ENCODE measurements at places on chromosomes 3 and 15.

GRCh38 chr3:48034000-48034516 is 17.8 kb upstream of the MAP4 start:
- DNase-seq: no peak

GRCh38 chr15:89400782-89401545 is 66.3 kb upstream of the POLG start:
- no peak for DNase-seq

DNA sequence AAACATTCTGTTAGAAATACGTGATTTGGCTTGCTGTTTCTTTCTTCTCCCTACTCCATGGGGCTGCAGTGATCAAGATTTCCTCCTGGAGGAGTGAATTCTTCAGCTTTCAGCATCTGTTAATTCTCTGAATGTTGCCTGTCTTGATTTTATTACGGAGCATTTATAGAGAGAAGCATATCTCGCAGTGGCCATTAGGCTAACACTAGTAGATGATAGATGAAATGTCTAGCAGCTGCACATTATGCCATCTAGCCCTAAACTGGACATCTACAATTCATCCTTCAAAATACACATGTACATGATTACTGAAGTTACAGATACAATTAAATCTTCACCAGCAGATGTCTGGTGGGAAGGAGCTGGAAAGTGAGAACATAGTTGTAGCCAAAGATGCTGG is 769.8 kb upstream of the NECTIN3 start:
- no peak for DNase-seq

DNA sequence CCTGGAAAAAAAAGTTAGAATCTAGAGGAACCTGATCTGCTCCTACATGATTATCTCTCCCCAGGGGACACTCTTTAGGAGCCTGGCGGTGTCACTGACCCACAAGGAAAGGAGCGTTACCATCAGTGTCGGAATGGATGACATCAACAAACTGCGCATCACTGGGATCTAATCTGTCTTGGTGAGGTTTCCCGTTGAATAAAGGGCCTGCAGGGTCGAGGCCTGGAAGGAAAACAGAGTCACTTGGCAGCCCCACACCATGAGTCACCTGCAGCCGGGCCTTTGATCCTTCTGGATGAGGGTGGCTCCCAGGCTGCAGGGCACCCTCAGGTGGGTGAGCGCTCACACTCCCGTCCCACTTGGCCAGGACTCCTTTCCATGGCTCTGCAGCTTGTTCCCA is 25.0 kb downstream of the LIPH start:
- DNase-seq: no peak

DNA sequence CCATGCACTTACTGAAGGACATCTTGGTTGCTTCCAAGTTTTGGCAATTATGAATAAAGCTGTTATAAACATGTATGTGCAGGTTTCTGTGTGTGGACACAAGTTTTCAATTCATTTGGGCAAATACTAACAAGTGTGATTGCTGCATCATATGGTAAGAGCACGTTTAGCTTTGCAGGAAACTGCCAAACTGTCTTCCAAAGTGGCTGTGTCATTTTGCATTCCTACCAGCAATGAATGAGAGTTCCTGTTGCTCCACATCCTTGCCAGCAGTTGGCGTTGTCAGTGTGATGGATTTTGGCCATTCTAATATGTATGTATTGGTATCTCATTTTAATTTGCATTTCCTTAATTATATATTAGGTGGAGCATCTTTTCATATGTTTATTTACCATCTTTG is 280.1 kb downstream of the SV2B start:
- no peak for DNase-seq

DNA sequence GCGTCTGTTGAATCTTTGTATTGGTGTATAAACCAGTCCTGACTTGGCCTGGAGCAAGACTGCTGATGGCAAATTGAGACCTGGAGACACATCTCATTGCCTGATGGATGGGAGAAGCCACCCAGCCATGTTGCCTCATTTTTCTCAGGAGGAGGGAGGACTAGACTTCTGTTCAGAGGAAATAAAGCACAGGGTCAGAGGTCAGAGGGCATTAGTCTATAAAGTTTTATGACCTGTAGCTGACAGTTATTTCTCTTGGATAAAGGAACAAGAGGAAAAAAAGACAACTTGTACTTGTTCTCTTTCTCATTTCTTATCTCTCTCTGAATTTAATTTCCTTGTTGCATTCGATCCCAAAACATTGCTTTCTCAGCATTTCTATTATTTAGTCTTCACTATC is 775.9 kb downstream of the SQOR start:
- DNase-seq: no peak

- no peak for DNase-seq
Observed at GRCh38 chr3:25728101-25728500, 55.1 kb downstream of the NGLY1 start.

- no peak for DNase-seq
Observed at GRCh38 chr3:64539451-64540196, 148.2 kb downstream of the ADAMTS9 start.

- DNase-seq: no peak
Observed at GRCh38 chr3:5144316-5144994, 22.4 kb downstream of the ARL8B start.

GRCh38 chr3:60575718-60576272 is 675.5 kb downstream of the FHIT start:
- DNase-seq: no peak

GRCh38 chr3:66583424-66584040 is 82.7 kb upstream of the LRIG1 start:
- no peak for DNase-seq

GRCh38 chr15:99718421-99718820 is 14.8 kb downstream of the LYSMD4 start:
- DNase-seq: no peak

GRCh38 chr15:50235794-50236193 is 29.7 kb downstream of the HDC start:
- no peak for DNase-seq

DNA sequence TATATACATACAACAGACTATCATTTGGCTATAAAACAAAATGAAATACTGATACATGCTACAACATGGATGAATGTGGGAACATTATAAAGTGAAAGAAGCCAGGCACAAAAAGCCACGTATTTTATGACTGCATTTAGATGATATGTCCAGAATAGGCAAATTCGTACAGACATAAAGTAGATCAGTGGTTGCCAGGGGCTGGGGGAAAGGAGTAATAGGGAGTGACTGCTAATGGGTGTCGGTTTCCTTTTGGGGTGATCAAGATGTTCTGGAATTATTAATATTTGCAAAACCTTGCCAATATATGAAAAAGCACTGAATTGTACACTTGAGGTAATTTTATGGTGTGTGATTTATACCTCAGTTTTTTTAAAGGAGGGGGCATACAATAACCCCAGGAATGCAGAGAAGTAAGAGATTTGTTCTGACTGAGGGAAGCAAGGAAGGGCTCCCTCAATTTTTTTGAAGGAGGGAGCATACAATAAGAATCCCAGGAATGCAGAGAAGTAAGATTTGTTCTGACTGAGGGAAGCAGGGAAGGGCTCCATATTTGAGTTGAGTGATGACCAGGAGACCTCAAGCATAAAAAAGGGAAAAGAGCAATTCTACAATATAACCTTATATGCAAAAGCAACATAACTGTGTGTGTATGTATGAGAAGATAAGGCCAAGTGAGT is 6.2 kb downstream of the PSMD6 start:
- no peak for DNase-seq

DNA sequence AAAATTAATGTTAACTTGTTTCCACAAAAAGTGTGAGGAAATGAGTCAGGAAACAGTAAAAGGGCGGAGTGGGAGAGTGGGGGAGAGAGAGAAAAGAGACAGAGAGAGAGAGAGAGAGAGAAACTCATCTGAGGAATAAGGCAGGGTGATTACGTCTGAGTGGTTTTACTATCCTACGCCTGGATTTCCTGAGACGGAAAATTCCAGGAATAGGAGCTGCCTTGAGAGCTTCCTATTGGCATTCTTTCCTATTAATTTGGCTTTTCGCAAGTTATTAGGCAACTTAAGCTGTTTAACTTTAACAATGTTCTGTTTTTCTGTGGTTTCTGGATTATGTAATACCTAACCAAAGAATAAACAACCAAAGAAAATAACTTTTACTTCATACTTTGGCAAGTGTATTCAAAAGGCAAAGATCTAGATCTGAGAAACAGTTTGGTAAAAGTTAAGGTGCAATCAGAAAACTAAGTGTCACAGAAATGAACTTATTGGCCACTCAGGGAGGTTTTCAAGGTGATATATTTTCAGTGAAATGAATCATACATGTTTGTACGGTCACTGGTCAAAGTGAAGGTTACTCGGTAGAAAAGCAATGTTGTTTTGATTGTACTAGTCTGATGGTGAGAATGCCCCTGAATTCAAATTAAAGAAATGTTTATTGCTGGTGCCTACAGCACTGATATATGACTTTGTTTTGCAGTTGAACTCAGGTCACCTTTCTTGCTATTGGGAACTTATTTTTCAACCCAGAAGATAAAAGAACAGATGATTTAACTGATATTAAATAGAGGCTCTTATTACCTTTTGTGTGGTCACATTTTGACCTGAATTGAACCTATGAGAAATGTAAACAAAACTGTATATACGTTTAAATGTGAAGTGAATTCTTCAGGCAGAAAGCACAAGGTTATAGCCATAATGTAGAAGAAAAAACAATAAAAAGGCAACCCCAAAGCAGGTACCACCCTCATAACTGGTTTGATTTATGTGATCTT is 39.9 kb upstream of the TNFSF10 start:
- no peak for DNase-seq

- DNase-seq: no peak
Observed at GRCh38 chr3:166661621-166662020, 718.5 kb downstream of the ZBBX start.

GRCh38 chr3:160094562-160094961 is 105.9 kb downstream of the IL12A start:
- no peak for DNase-seq

DNA sequence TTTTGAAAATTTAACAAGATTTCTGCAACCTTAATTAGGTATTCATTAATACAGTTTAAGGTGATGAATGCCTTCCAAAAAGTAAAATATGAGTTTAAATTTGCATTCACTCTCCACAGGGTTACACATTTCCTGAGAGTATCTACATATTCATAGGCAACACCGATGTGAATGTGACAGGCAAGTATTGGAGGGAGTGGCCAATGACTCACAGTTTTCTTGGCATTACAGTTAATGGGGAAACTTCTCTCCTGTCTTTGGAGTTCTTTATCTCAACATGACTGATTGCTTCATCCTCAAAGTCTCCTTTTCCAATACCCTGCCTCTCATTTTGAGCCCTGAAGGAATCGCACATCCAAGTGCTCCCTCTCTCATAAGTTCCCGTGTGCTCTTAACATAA is 181.9 kb upstream of the CHL1 start:
- no peak for DNase-seq

GRCh38 chr3:101128786-101129185 is 135.6 kb upstream of the ABI3BP start:
- no peak for DNase-seq

- no peak for DNase-seq
Observed at GRCh38 chr15:33768670-33769190, 199.6 kb upstream of the CHRM5 start.

DNA sequence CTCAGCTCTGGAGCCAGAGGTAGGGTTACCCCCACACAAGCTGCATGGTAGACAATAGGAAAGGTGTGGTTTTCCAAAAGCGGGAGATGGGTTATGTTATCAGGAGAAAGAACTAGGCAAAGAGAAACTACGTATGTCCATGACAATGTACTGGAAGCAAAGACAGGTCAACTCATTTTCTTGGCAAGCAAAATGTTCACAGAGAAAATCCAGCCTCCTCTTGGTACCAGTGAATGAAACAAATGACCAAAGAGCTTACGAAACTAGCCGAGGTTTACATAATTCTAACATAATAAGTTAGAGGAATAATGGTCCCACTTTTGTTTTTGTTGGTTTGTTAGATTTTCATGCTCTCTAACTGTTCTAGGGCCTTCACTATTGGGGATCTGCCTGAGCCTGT is 338.1 kb upstream of the TGFBR2 start:
- no peak for DNase-seq

DNA sequence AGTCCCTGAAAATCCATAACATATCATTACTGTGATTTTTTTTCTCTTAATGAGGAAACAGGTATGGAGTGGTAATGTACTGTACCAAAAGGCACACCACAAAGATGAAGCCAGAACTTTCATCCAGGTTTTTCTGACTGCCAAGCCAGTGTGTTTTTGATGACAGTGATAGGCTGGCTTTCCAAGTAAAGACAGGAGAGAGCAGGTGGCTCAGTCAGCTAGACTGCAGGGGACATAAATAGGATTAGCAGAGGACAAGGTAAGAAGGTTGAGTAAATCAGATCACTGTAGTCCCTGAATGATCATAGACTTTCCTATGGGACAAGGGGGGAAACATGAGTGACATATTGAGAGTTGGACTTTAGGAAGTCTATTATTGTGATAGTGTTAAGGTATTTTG is 127.9 kb downstream of the GADL1 start:
- no peak for DNase-seq

- no peak for DNase-seq
Observed at GRCh38 chr3:30681649-30682211, 75.3 kb downstream of the TGFBR2 start.

GRCh38 chr3:114974387-114974786 is 172.7 kb downstream of the ZBTB20 start:
- DNase-seq: no peak

GRCh38 chr3:124409650-124410275 is 320.5 kb upstream of the UMPS start:
- no peak for DNase-seq

DNA sequence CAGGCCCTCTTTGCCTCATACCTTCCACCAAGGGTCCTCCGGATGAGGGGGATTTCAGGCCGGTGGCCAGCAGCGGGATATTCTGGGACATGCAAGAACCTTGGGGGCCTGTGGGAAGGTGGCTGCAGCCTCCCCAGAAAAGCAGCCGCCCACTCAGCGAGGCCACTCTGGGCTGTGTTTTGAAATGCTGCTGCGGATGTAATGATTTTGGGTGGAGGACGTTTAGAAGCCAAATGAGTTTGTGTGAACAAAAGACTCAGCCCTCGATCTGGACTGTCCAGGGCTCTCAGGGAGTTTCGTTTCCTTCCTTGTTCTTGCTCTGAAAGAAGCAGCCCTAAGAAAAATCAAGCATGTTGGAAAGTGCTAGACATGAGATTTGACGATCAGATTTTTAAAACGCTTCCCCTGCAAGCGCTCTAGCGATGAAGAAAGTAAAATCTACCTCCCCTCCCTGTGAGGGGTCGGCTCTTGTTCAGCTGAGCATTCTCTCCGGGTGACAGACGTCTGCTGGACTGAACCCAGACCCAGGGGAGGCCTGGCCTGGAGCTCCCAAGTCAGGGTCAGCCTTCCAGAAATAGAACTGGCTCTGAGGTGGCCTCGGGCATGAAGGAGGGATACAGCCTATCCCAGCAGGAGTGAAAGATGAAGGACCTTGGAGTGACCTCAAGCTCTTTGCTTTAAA is 12.9 kb downstream of the HEG1 start:
- no peak for DNase-seq

DNA sequence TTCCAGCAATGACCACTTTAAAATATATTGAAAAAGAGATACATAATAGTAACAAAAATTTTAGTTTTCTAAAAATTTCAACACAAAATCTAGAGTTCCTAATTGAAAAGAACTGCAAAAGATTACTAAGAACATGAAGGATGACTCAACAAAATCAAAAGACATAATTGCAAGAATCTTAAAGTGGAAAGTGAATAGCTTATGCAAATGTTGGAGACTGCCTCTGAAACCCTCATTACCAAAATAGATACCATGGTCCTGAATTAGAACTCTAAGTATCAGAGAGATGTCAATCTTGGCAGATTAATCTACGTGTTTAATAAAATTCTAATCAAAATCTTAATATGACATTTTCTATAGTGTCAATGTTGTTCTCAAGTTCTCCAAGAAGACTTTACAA is 60.7 kb upstream of the SGO1 start:
- no peak for DNase-seq
